ENCODE measurements at places on chromosomes 5 and 9.

DNA sequence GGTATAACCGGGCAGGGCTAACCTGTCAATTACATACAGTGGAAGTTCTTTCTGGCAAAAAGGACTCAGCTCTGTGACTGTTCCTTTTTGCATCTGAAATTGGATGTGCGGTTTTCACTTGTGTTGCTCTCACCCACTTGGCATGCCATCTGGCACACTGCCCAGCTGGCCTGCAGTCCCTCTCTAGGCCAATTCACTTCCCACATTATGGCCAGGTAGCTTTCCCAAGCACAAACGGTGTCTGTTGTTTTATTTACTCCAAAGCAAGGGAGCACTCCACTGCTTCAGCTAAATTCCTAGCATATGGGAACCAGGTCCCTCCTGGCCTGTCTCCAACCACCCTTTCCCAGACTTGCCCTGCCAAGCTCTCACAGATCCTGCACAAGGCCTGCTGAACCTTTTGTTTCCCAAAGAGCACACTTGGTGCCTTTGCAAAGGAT is 132.5 kb downstream of the SEMA6A start:
- ATAC-seq: no peak

DNA sequence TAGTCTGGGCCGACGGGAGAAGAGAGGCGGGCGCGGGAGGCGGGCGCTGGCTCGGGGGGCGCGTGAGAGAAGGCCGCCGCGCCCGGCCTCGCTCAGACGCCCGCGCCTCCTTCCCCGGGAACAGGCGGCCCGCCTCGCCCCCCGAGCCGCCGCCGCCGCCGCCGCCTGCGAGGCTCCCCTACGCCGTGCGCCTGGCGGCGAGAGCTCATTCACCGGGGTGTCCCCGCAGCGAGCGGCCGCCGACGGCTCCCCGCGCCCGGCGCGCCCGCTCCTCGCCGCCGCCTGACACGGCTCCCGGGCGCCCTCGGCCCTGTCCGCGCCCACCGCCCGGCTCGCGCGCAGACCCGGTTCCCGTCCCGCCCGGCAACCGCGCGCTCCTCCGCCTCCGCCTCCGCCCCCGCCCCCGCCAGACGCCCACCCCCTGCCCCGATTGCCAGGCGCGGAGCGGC is at the start of gene GNAQ:
Gene GNAQ, minus strand, starts transcription at position 368 of the 449 bp plus-strand sequence. CDS start 576 bp downstream, outside the sequence.
- ATAC-seq: peak; percentile 51

GRCh38 chr5:4206127-4206526 is 610.5 kb downstream of the IRX1 start:
- ATAC-seq: no peak

GRCh38 chr5:160616712-160617497 is 195.2 kb downstream of the PTTG1 start:
- no peak for ATAC-seq

DNA sequence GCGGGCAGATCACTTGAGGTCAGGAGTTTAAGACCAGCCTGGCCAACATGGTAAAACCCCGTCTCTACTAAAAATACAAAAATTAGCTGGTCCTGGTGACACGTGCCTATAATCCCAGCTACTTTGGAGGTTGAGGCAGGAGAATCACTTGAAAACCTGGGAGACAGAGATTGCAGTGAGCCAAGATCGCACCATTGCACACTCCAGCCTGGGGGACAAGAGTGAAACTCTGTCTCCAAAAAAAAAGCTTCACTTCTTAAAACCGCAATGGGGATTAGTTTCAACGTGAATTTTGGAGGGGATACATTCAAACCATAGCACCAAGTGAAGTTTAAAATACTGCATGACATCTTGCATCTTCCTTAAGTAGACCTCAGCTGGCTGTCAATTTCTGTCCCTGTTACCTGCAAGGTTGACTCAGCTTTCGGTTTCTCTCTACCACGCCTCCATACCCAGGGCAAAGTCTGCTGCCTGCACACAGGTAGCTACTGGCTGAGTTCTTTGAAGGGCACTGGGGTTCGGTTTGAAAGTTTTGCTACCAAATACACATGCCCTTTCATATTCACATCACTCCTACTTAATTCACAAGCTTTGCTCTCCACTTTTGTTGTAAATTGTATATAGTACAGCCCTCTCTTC is 69.3 kb downstream of the KIAA1958 start:
- ATAC-seq: no peak

GRCh38 chr5:28397502-28397941 is 1359.1 kb upstream of the CDH9 start:
- peak; percentile 99 for ATAC-seq

DNA sequence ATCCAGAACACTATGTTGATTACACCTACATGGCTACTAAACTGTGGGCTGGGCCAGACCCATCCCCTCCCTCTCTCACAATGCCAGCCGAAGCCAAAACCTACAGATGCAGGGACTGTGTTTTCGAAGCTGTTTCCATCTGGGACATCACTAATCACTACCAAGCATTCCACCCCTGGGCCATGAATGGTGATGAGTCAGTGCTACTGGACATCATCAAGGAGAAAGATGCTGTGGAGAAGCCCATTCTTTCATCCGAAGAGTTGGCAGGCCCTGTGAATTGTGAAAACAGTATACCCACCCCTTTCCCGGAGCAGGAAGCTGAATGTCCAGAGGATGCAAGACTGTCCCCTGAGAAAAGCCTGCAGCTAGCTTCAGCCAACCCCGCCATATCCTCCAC is 65.0 kb downstream of the ZNF462 start:
- ATAC-seq: no peak

DNA sequence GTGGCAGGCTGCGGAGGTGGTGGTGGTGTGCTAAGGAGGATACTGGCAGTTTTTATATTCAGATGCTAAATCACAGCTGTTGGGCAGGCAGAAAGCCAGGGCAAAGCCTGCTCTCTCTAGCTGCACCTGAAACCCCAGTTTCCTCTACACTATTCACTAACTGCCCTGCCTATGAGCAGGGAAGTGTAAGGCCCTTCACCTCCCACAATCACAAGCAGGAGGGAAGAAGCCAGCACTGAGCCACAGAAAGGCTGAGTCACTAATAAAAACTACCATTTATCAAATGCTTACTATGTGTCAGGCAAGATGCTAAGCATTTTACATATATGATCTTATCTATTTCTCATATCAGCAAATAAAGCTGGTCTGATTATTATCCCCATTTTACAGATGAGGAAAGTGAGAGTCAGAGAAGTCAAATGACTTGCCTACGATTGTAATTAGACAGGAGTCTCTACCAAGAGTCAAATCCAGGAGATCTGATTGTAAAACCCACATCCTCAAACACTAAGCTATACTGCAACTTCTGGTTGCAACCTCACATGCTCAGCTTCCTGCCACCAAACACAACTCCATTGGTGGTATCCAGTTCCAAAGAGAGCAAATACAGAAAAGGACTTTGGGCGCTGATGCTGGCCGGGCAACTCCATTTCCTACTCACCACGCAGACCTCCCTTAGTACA is 17.7 kb upstream of the IL6ST start:
- peak; percentile 69 for ATAC-seq

- ATAC-seq: no peak
These were observed 11.1 kb downstream of the KIAA1191 start for GRCh38 chr5:176350416-176350815.

GRCh38 chr5:143208781-143209510 is 194.5 kb downstream of the NR3C1 start:
- ATAC-seq: no peak

DNA sequence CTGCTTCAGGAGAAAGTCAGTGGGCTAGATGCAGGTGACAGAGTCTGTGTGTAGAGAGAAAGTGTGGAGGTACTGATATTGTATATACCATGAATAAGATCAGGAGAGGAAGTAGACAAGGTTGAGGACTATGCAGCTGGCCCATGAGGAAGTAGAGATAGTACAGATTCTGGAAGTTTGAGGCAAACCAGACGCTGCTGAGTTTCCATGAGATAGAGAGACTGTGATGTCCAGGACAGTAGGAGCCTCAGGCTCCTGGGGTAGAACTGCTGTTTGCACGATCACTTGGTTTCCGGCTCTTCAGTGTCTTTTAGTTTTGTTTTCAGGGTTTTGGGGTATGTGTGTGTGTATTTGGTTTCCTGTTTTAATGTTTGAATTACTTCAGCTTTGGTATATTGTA is 13.6 kb downstream of the OTULINL start:
- ATAC-seq: no peak

DNA sequence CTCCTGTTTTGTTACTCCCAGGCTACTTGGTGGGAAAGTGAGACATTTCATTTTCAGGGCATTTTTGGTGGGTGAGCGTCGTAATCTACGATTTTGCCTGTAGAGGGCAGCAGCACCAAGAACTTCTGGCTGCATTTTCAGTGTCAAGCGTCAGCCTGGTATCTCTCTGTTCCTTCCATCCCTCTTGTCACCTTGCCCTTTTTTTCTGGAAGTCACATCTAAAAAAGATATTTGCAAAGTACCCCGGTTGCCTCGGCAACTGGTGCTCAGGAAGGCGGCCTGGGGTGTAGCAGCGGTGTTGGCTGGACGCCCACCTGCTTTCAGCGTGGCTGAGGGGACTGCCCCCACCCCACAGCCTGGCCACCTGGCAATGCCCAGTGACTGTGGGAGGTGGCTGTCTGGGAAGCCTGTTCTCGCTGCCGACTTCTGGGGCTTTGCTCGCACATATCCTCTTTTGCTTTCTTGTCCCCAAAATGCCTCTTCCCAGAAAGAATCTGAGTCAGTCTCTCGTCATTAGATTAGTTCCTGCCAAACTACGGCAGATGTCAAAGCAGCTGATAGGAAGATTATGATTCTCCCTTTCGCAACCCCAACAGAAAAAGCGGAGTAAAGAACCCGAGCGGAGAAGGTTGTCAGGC is 84.5 kb downstream of the ACER2 start:
- peak; percentile 76 for ATAC-seq

DNA sequence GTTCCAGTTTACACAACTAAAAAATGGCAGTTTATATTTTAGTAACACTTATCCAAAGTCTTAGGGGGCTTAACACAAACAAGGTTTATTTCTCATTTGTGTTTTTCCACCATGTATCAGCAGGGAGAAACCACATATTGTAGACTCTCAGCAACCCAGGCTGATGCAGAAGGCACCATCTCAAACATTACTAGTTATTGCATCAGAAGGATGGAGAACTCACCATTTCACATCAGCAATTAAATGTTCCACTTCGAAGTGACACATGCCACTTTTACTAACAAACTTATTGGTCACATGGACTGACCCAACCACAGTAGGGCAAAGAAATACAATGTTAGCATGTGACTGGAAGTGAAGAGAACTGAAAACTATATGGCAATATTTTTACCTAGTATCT is 22.5 kb upstream of the SMC2 start:
- no peak for ATAC-seq

DNA sequence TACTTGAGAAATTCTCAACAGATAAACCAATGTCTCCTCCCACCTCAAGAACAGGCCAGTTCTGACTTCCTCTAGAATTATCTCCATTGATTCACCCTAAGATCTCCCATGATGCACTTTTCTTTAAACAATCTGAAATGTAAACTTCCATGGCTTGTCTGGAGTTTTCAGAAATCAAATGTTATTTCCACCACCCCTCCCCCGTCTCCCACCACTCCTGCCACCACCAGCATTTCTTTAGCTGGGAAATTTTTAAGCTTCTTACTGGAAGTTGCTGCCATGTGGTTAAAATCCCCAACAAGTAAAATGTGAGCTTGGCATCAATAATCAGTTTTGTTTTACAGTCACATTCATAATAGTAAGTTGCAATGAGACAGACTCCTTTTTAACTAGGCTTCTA is 32.8 kb upstream of the BASP1 start:
- ATAC-seq: no peak

DNA sequence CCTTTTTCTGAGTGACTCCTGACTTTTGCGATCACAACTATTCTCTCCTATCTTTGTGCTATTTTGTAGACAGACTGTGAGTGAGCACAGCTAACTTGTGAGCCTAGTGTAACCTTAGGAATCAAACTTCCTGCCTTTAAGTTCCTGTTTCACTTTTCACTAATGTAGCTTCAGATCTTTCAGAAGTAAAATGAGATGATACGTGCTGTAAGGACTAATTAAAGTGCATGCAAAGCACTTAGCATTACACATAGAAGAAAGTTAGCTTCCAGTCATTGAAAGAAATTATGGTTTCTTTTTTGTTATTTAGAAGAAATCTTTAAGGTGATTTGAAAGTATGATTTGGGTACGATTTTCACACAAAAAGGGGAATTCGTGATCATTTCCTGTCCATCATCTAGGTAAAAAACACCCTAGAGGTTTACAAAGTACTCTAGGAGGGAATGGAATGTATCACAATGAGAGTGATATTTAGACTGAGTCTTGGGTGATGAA is 122.7 kb downstream of the ST8SIA4 start:
- ATAC-seq: no peak

- no peak for ATAC-seq
These were observed 67.5 kb downstream of the APBA1 start for GRCh38 chr9:69604568-69605219.

GRCh38 chr5:116632890-116633289 is 58.3 kb upstream of the SEMA6A start:
- peak; percentile 21 for ATAC-seq

- no peak for ATAC-seq
These were observed 765.4 kb upstream of the DMAC1 start for GRCh38 chr9:8564960-8565359.

DNA sequence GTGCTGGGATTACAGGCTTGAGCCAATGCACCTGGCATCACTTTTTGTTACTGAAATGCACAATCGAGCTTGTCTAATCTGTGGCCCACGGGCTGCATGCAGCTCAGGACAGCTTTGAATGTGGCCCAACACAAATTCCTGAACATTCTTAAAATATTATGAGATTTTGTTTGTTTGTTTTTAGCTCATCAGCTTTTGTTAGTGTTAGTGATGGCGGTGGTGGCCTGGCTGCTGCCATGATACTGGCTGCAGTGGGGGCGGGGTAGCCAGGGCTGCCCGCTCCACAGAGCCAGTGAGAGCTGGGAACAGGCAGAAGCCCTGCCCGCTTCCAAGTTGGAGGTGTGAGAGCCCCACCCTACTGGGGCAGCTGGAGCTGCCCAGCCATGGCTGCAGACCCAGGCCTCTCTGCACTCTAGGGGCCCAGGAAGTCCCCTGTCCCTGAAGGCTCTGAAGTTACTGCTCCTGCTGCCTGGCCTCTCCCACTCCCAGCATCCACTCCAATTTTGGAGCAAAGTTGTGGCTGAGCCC is 76.6 kb upstream of the SHB start:
- ATAC-seq: no peak

DNA sequence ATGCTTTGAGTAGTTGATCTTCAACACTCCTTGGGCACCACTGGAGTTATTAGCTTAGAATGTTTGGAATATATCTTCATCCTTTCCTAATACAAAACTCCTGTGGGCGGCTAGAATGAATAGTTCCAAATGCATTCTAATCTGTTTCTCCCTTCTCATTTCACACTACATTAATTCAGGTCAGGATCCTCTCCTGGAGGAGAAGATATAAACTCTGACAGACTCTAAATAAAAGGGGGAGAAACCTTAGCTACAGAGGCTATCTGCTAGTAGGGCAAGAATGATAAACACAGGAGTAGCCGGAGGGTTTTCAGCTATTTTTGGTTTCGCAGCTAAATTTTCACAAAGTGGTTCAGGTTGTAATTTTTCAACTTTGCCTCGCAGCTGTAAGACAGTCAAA is 45.2 kb upstream of the FAM240B start:
- no peak for ATAC-seq

All from motor neuron (in vitro differentiated cells).